ENCODE measurements at places on chromosomes 4 and X. TPM values are rescaled to one million over a fixed set of nuclear protein-coding genes. Genes with fewer than 3 reads are reported as not detected.

KIT gene
- 21.4 TPM for total RNA-seq

TMEM154 gene
- total RNA-seq, result 5.6 TPM

SPANXN4 gene
- total RNA-seq, result not detected

MAGEB1 gene
- not detected for total RNA-seq

MAGEB17 gene
- not detected for total RNA-seq

Data from vein endothelial cell (primary cell).